Inflammatory macrophage treated with lipopolysaccharide for 4 hours (primary cell): ENCODE measurements at places on chromosomes 2 and 18.
A peak's percentile ranks its signal among the peaks of the same experiment; 100 is the strongest.

DNA sequence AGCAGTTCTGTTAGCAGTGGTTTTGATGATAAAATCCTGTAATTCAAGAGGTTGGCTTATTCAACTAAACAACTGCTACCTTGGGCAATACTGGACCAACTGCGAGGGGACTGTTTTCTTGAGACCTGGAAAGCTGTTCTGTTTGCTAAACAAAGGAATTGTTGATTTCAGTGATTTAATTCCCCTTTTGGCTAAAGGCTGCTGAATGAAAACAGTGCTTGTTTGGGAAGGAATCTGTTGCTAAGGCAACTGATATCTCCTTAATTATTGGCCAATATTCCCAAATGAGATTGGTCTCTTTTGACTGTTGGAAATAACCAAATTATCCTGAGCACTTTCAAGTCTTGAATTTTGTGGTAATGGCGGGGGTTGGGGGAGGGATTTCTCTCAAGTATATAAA, 136.8 kb downstream of the CAMKMT start:
- DNase-seq: no peak

DNA sequence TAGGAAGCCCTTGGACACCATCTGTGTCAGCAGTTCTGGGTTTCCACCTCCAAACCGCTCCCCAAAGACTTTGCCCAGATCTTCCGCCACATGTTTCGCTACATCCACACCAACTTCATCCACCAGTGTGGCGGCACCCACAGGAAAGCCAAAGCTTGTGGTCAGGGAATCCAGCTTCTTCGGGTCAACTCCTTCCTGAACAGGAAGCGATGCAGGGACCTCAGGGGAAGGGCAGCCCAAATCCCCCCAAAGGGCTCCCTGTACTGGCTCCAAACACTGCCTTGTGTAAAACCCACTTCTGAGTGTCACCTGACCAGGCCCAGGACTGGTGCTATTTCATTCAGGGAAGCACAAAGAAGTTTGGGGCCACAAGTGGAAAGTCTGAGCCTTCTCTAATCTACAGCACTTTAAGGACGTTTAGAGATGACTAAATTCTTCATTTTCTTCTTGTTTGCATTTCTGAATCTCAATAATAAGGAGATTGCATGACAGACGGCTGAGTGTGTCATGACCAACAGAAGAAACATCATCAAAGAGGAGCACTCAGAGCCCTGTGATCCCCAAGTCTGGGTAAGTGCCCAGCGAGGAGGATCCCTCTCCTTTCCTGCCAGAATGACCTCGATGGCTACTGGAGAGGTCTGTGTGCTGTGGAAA, 20.8 kb downstream of the GAREM2 start:
- DNase-seq: no peak

- peak; percentile 34 for DNase-seq
Observed at GRCh38 chr18:35458677-35459441, 38.9 kb downstream of the INO80C start.

DNA sequence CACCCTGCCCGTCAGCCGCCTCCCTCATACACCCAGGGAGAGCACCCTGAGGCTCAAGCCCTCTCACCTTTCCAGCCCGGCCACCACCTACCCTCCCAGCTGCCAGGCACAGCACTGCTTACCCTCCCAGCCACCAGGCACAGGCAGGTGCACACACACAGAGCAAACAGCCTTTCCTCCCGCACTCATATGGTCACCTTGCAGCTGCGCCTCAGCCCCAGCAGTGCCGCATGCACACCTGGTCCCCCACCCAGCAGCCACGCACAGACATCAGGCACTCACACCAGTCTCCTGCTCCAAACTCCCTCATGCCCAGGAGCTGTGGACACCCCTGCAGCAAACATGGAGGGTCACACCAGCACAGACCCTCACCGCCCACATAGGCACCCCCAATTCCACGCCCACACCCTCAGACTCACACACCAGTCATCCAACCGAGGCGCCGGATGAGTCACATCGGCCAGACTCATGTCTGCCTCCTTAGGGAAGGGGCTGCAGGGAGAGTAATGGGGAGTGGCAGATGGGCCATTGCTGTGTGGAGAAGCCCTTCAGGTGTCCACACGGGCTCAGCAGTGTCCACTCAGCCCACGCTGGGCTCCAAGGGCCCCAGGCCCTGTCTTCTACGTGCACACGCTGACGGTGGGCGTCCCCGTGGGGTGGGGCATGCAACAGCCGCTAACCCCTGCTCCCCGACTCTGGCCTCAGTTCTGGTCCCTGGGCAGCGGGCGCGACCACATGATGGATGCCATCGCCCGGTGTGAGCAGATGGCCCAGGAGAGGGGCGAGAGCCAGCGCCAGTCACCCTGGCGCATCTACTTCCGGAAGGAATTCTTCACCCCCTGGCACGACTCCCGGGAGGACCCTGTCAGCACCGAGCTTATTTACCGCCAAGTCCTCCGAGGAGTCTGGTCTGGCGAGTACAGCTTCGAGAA, 22.3 kb upstream of the GPR17 start:
- no peak for DNase-seq

GRCh38 chr2:179311101-179311500, 46.5 kb upstream of the SESTD1 start:
- DNase-seq: no peak

DNA sequence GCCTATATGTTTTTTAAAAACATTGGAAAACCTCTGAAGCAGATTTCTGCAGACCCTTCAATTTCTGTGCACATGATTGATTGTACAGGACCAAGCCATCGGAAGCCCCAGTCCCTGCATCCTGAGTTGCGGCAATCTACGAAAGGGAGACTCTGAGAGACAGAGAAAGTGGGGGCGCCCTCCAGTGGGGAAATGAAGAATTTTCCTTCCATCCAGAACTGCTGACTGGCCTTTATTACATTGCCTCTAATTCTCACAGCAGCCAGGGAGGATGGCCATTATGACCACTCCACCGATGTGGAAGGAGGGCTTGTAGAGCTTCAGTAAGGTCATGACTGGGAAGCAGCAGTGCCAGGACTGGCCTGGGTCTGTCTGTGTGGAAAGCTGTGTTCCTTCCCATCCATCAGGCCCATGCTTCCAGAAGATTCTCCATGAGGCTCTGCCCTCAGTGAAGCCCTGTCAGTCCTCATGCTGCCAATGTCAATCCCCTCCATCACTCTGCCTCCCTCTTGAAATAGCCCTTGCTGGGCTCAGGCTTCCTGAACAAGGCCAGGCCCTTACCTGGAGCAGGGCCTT, 20.0 kb upstream of the RESP18 start:
- DNase-seq: peak; percentile 72

GRCh38 chr18:36771245-36771644, 57.6 kb downstream of the TPGS2 start:
- DNase-seq: no peak

DNA sequence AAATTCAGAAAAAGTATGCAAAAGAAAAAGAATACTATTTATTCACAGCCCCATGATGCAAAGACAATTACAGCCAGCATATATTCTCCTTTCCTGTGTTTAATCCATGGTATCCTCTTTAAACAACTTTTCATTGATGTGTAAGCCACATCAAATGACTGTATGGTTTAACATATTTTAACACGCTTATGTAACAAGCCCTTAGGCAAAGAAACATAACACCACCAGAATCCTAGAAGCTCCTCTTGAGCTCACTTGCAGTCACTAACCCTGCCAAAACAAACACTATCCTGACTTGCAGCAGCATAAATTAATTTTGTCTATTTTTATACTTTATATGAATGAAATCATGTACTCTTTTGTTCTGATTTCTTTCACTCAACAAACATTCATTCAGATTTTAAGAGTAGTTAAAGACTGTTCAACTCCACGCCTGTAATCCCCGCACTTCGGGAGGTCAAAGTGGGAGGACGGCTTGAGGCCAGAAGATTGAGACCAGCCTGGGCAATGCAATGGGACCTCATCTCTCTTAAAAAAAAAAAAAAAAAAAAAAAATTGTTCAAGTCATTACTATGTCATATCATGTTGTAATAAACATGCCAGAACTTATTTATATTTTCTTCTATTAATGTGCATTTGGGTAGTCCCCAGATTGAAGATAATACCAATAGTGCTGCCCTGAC, 226.3 kb downstream of the NBAS start:
- DNase-seq: no peak

- no peak for DNase-seq
Observed at GRCh38 chr18:2146754-2147153, 424.6 kb downstream of the METTL4 start.

- DNase-seq: no peak
Observed at GRCh38 chr2:202290970-202291369, 25.4 kb downstream of the NOP58 start.

DNA sequence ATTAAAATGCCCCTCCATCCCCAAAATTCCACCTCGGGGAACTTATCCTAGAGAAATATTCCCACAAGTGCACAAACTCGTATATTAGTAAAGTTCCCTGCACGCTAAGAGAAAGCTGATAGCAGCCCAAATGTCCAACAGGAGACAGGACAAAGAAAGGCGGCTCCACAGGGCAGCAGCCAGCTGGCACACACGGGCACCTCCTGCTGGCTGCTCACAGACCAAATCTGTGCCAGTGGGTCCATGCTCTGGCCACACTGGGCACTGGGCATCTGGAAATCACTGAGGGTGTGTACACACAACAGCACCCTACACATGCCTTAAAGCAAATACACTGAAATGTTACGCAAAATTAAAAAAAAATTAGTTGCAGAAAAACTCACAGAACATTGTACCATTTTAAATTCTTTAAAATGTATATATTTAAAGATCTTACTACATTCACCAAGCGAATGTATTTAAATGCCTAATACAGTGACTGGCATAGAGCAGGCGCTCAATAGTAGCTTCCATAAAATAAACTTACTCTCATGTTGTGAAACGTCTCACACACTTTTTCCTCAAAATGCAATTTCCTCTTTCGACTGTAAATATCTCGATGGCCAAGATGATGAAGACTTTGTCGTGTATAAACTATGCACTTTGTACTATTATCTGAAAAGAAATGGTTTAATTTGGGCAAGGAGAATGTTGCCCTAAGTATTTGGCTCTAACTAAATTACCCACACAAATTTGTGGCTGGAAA, 19.4 kb downstream of the ZNF516 start:
- DNase-seq: peak; percentile 72

- no peak for DNase-seq
Observed at GRCh38 chr2:238290091-238290509, 1.7 kb upstream of the PER2 start.

- no peak for DNase-seq
Observed at GRCh38 chr18:52715421-52715820, 375.4 kb downstream of the DCC start.

DNA sequence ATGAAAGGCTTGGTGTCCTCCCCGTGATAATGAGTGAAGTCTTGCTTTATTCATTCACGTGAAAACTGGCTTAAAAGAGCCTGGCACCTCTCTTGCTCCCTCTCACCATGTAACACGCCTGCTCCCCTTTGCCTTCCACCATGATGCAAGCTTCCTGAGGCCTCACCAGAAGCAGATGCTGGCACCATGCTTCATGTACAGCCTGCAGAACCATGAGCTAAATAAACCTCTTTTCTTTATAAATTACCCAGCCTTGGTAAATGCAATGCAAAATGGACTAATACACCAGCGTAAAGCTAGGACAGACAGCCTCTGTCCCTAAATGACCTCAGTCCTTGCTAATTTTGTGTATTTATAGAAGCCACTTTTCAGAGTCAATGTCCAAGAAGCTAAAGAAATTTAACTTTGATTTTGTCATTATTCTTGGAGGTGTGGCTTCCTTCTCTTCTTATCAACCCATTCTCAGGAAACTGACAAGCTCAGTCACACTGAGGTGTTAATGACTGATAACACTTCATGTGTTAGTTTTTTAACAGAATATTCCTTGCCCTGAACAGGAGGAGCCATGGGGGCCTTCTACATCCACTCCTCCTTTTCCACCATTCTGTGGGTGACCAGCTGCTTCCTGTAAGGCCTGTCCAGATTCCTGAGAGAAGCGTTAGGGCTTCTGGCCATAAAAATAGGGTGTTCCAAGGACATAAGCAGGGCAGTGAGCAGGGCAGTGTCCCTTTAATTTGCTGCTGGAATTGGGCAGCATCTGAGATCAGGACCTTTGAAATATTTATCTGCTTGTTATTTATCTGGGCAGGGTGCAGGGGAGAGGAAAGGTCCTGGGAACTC, 38.0 kb upstream of the EPAS1 start:
- DNase-seq: no peak

DNA sequence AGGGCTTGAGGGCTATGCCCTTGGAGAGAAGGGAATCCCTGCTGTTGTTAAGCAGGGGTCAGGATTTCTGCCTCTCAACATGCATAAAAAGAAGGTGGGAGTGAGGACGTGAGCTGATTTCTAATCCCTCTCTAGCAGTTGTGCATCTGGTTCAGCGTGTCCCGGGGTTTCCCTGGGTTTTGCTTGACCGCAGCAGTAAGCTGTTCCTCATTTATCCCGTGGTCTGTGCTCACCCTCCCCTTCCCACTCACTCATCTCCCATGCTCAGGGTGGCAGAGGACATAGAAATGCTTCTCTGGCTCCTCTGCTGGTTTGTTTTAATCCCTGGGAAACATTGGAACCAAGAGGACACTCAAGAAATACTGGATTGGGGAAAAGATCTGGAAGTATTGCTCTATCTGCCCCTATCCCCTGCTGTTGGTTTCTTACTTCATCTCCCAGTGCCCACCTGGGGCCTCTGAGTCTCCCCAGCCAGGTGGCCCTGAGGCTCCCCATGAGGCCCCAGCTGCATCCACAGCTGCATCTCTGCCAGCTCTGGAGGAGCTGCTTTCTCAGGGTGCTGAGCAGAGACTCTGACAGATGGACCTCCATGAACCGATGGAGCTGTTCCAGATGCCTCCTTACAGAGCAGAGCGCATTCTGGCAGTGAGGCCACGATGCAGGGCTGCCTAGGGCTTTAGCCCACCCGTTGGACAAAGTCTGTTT, 36.1 kb downstream of the TET3 start:
- peak; percentile 96 for DNase-seq

- no peak for DNase-seq
Observed at GRCh38 chr18:59718108-59718463, 20.9 kb upstream of the CCBE1 start.

DNA sequence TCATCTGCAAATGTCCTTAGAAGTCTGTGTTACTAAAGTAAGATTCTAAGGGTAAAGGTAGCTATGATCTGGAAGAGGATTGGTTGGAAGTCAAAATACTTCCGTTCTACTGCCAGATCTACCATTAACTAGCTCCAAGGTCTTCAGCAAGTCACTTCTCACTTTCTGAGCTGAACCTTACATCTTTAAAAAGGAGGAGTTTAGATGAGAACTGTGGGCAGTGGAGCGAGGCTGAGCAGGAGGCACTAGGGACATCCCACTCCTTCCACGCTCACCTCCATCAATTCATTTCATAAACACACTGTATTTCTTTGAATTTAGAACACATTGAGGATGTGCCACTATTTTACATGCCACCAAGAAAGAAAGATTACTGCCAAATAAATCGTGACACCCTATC, 143.0 kb downstream of the ABCA12 start:
- DNase-seq: no peak

- peak; percentile 87 for DNase-seq
Observed at GRCh38 chr2:110994250-110994961, 126.3 kb upstream of the BCL2L11 start.

GRCh38 chr18:25137197-25137472, 214.8 kb downstream of the ZNF521 start:
- no peak for DNase-seq

- DNase-seq: peak; percentile 67
Observed at GRCh38 chr18:54983041-54983686, 23.9 kb upstream of the CCDC68 start.
